K562 (cell line): ENCODE measurements at places on chromosomes 16 and 17. TPM values are rescaled to one million over a fixed set of nuclear protein-coding genes. Genes with fewer than 3 reads are reported as not detected.

The WFIKKN2 gene
- polyA plus RNA-seq, result not detected in 2 replicates

The NPIPA1 gene
- polyA plus RNA-seq, result 38.9 and 44.7 TPM in 2 replicates

The CHST6 gene
- not detected in 2 replicates for polyA plus RNA-seq

- no peak for DNase-seq
Observed at GRCh38 chr16:15605839-15606517, 37.0 kb downstream of the MARF1 start.

GRCh38 chr16:10616756-10617640 is 36.6 kb upstream of the EMP2 start:
- DNase-seq, result no peak

GRCh38 chr16:73670836-73671820 is 623.2 kb upstream of the ZFHX3 start:
- no peak for DNase-seq

The UTS2R gene
- polyA plus RNA-seq, result not detected in 2 replicates

DNA sequence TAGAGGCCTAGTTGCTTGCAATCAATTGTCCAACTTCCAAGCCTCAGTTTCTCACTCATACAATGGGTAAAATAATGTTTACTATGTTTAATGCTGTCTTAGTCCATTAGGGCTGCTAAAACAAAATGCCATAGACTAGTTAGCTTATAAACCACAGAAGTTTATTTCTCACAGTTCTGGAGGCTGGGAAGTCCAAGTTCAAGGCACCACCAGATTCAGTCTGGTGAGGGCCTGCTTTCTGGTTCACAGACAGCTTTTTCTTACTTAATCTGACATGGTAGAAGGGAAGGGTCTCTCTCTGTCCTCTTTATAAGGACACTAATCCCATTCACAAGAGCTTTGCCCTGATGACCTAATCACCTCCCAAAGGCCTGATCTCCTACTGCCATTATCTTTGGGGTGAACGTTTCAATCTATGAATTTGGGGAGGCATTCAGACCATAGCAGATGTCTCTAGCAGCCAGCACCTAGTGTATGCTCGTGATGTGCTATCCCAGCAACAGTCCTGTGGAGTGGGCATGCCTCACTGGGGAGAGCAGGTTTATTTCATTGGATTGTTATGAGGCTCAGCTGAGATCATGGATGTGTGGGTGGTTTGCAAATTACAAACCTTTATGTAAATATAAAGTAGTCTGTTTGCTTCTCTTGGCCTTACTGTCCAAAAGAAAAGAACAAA is 25.2 kb downstream of the YPEL2 start:
- DNase-seq, result no peak

- no peak for DNase-seq
Observed at GRCh38 chr17:51742571-51742970, 415.9 kb downstream of the CA10 start.

DNA sequence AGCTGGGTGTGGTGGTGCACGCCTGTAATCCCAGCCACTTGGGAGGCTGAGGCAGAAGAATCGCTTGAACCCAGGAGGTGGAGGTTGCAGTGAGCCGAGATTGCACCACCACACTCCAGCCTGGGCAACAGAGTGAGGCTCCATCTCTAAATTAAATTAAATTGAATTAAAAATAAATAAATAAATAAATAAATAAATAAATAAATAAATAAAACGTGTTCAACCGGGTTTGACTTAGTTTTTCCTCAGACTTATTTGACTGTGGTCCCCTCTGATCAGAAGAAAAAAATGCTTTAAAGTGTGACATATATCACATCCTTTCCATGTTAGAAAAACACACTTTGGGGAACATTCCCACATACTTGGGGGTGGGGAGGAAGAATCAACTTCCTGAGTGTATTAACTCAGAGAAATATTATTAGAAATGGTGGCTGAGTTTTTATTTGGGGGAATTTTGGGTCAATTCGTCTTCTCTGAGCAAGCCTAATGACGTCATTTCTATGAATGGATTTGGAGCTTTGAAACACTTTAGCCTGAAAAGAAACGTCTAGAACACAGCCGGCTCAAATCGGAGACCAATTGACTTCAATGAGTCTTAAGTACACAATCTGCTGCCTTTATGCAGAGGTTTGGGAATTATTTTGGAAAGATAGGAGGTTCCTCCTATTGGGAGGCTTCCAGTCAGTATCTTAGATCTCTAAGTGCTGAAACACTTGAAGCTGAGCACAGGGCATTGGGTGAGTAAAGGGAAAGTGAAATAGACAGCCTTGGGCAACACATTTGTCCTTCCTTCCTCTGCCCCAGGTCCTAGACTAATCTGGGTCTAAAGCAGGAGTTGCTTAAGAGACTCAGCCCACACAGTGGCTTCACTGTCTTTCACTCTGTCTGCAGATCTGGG is 132.6 kb downstream of the PITPNC1 start:
- no peak for DNase-seq

GRCh38 chr16:64180136-64180900 is 941.5 kb downstream of the CDH11 start:
- no peak for DNase-seq

DNA sequence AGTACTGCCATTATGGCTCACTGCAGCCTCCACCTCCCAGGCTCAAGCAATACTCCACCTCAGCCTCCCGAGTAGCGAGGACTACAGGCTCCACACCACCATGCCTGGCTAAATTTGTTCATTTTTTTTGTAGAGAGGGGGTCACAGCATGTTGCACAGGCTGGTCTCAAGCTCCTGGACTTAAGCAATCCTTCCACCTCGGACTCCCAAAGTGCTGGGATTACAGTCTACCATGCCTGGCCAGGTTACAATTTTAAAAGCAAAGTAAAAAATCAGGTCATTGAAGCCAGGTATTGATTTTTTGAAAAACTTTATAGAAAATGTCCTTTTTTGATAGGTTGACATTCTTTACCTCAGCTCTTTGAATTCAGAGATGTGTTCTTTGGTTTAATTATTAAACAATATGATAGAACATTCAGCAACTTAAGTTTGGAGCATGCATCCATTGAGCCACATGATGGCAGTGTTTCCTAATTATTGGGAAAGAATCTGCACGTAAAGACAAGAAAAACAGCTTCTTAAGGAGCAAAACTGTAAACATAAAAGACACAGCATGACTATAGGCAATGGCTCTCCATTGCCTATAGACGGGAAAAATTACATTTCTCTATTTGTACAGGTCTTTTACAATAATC is 1.7 kb upstream of the SLC16A11 start:
- DNase-seq, result no peak
